Smooth muscle cell of the umbilical artery (primary cell): ENCODE measurements at places on chromosomes 2 and 18. TPM values are rescaled to one million over a fixed set of nuclear protein-coding genes. Genes with fewer than 3 reads are reported as not detected.

Gene MSH6
- total RNA-seq, result 35.0 and 67.6 TPM in 2 replicates

Gene IL36RN
- total RNA-seq, result not detected in 2 replicates

Gene CPO
- total RNA-seq, result 0.30 TPM in 1 of 2 replicates, not detected in the other

Gene LYPD1
- 29.3 and 39.2 TPM in 2 replicates for total RNA-seq

Gene HAAO
- total RNA-seq, result not detected in 2 replicates

Gene ZSWIM2
- not detected in 2 replicates for total RNA-seq
